Fibroblast of skin of abdomen (primary cell): ENCODE measurements at places on chromosomes 11 and 22.

- no peak for DNase-seq
Measured at GRCh38 chr11:93537767-93538261, 5.4 kb downstream of the SMCO4 start.

DNA sequence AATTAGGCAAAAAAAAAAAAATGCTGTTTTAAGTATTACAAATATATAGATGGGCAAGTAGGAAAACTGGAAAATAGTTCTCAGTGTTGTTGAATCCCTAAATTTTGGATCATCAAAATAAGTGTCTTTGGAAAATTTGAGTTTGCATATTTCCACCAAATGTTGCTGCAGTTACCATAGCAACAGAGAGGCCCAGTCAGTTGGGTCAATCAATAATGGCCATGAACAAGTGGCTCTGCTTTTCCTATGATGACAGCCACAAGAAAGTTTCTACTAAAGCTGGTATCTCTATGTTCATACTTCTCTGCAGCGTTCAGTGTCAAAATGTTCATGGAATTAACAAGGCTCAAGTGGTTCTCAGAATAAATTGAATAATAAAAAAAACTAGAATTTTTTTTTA is 79.1 kb downstream of the SERGEF start:
- no peak for DNase-seq

- DNase-seq = no peak
Measured at GRCh38 chr11:134231958-134232659, 7.6 kb downstream of the VPS26B start.

DNA sequence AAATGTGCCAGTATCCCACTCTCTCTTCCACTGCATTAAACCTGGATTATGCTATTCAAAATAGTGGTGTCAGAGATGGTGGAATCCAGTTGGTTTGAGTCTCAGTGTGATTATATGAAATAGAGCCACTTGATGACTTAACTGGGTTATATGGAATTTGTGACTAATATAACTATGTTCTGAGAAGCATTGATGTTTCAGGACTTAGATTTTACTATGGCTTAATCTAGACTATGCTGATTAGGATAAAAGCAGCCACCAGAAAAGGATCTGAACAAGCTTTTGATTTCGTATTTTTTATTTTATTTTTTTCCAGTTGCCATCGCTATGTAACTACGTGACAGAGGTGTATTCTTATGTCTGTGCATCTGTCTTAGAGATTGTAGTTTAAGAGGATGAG is 39.1 kb downstream of the MS4A6A start:
- no peak for DNase-seq
